Stimulated activated CD4-positive, alpha-beta T cell treated with anti-CD3 and anti-CD28 coated beads, Interleukin-15, amount 100 ng/mL, for 1 hour (primary cell): ENCODE measurements at places on chromosomes 3 and 15.

- DNase-seq = no peak
Measured at GRCh38 chr3:171556574-171557145, 96.5 kb upstream of the TNIK start.

GRCh38 chr15:66482539-66482938 lies 15.0 kb downstream of the SNAPC5 start:
- no peak for DNase-seq

DNA sequence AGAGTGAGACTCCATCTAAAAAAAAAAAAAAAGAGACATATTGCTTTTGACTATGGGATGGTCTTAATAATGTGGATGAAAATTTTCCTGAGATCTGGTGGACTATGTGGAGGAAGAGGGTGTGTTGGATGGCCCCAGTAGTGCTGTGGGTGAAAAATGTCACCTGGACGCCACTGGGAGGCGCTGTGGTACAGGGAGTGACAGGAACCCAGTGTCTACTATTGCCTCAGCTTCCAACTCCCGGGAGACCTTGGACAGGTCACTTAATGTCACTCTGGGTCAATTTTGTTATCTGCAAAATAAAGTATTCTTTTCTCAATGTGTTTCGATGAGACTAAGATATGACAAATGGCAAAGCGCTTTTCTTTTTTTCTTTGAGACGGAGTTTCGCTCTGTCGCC lies 27.7 kb upstream of the DCP1A start:
- no peak for DNase-seq

GRCh38 chr15:33608714-33609113 lies 297.9 kb downstream of the RYR3 start:
- no peak for DNase-seq

- no peak for DNase-seq
Measured at GRCh38 chr3:38968891-38969290, 82.9 kb downstream of the SCN11A start.

GRCh38 chr3:172102883-172103310 lies 63.5 kb downstream of the FNDC3B start:
- no peak for DNase-seq

- no peak for DNase-seq
Measured at GRCh38 chr3:61524933-61525332, 36.4 kb upstream of the PTPRG start.

GRCh38 chr3:188826574-188826973 lies 345.2 kb upstream of the TPRG1 start:
- DNase-seq = no peak

DNA sequence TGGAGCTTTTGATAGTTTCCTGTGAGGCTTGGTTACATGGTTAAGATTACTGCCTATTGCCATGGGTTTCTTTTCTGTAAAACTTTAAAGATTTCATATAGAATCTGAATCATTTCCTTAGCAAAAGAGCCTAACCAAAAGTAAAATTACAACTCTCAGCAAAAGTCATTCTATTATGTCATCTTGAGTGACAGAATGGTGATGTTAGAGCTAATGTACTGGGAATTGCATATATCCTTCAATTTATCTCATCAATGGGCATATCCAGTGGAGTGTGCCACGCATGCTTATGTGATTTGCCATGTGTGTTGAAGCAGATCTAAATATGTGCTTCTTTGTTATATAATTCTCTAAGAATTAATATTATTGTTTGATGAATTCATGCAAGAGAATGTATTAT lies 212.1 kb downstream of the ROBO1 start:
- DNase-seq = no peak

DNA sequence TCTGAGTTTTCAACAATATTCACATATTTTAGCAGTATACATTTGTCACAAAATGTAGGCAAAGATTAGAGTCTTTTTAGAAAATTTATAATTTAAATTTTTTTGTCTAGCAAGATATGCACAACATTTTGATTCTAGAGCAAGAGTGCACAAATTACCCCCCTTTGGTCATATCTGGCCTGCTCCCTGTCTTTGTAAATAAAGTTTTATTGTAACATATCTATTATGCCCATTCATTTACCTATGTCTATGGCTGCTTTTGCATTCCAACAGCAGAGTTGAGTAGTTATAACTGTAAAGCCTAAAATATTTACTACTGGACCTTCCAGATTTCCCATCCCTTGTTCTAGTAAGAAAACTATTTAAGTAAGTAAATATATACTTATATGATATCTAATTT lies 430.7 kb downstream of the EDEM1 start:
- DNase-seq = no peak

DNA sequence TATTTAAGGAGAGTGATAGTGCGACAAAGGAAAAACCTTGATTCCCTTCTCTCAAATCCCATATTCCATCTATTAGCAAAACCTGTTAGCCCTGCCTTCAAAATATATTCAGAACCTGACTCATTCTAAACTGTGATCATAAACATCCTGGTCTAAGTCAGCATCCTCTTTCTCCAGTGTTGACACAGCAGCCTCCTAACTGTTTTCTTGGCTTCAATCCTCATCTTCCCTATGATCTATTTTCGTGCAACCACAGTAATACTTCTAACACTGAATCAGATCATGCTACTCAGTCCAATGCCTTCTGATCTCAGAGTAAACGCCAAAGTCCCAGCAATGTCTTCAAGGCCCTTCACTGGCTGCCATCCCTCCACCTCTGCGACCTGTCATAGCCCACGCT lies 785.1 kb downstream of the EDEM1 start:
- no peak for DNase-seq
